NCI-H446 treated with DMSO at 0.1 percent for 48 hours (cell line): ENCODE measurements at places on chromosomes 6 and 20.
A peak's percentile ranks its signal among the peaks of the same experiment; 100 is the strongest.

GRCh38 chr6:42336431-42336830, 115.3 kb downstream of the TRERF1 start:
- DNase-seq: no peak

DNA sequence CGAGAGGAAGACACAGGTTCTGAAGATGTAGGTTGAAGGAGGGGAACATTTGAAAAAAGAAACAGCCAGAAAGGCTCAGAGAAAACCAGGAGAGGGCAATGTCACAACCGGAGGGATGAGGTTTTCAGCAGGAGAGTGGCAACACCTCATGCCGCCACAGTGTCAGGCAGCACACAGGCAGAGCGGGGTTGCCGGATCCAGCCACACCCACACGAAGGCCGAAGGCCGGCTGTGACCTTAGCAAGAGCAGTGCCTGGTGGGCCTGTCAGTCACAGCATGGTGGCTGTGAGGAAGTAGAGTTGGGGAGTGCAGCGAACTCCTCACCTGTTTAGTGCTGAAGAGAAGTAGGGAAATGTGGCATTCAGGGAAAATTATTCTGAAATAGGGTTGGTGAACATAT, 14.0 kb downstream of the HDDC2 start:
- no peak for DNase-seq

DNA sequence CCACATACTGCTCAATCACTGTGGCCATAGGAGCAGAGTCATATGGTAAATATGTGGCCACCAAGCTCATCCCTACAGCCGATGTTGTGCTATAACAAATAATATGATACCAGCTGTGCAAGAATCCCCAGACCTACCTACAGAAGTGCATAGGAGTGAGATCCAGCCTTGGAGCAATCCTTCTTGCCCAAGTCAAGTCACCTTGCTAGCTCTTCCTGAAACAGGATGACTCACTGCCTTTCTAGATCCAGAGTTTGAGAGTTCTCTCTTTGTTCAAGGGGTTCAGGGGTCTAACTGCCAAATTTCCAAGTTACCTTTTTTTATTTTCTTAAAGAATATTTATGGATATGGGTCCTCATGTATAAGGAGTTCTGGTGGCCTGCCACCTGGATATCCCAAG, 195.7 kb upstream of the MAN1A1 start:
- DNase-seq: no peak

- DNase-seq: no peak
Measured at GRCh38 chr6:322259-322930, 30.1 kb downstream of the DUSP22 start.

DNA sequence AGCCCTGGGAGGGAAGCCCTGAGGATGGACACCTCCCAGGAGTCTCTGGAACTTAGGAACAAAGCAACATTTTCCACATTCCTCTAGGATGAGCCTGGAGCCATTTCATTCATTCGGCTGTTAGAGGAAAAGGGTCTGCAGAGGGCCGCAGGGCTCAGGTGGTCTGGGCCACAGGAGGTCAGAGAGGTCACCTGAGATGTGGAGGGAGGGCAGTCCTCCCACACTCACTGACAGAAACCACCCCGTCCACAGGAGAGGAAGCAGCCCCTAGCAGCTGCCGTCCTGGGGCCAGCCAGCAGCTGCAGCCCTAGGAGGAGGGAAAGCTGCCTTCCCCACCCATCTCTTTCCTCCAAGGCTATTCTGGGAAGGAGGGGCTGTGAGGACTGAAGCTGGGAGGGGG, 207.0 kb downstream of the CDC5L start:
- DNase-seq: no peak

- DNase-seq: no peak
Measured at GRCh38 chr6:15776458-15776980, 113.7 kb upstream of the DTNBP1 start.

- no peak for DNase-seq
Measured at GRCh38 chr6:40393641-40394040, 193.5 kb downstream of the LRFN2 start.

GRCh38 chr6:14344486-14344885, 226.9 kb downstream of the CD83 start:
- DNase-seq: no peak

- DNase-seq: no peak
Measured at GRCh38 chr20:63942250-63942951, 13.8 kb downstream of the UCKL1 start.

- DNase-seq: no peak
Measured at GRCh38 chr20:16017656-16018055, 555.6 kb downstream of the KIF16B start.

DNA sequence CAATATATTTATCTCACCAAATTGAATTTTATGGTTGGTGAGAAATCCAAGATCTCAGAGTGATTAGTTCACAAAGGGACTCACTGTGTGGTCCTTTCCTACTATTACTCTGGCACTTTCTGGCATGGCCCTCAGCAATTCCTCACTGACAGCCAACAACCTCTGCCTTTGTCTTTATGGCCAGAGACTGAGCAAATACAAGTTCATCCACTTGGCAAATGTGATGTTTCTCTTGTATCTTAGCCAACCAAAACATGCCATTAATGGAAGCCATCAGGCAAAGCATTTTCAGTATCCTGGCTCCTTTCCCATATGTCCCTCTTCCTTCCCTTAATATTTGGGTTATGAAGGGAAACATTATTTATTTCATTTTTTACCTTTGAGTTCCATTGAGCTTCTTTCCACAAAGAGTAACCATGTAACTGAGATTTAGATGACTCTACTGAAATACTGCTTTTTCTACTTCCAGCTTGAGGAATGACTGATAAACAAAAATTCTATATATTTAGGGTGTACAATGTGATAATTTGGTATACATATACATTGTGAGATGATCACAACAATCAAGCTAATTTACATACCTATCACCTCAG, 30.8 kb upstream of the SMLR1 start:
- peak; percentile 18 for DNase-seq

- DNase-seq: no peak
Measured at GRCh38 chr6:126959765-126960164, 158.7 kb upstream of the RSPO3 start.

DNA sequence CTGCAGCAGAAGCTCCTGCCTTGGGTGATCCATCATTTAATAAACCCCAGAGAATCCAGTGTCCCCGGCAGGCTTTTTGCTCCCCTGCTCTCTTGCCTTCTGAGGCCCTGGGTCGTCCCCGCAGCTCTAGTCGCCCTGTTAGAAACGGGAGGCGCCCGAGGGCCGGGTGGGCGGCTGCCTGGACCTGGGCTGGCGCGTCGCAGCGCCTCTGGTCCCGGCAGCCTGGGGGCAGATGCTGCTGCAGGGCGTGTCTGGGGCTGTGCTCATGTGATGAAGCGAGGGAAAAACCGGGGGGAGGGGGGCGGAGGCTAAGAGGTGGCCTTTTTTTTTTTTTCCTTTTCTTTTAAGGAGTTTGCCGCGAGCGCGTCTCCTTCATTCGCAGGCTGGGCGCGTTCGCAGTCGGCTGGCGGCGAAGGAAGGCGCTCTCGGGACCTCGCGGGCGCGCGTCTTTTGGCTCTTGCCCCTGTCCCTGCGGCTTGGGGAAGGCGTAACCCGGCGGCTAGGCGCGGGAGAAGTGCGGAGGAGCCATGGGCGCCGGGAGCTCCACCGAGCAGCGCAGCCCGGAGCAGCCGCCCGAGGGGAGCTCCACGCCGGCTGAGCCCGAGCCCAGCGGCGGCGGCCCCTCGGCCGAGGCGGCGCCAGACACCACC, 394 bp downstream of the AKAP12 start:
- DNase-seq: no peak
